ENCODE measurements at places on chromosomes 2 and 18.

GRCh38 chr18:33432857-33433256, 7.7 kb downstream of the CCDC178 start:
- DNase-seq, result no peak

DNA sequence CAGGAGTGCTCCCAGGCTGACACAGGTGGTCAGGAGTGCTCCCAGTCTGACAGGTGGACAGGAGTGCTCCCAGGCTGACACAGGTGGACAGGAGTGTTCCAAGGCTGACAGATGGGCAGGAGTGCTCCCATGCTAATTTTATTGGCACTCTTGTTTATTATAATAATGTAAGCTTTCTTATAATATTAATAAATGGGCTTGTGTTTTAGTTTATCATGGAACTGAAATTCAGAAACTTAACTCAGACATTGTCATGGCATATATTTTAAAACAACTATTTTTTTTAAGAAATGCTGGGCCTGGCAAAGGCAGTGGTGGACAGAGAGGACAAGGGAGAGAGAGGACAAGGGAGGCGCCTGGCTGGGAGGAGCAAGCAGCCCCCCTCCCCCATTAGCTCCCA, 18.7 kb downstream of the ANO7 start:
- no peak for DNase-seq

- DNase-seq, result no peak
Observed at GRCh38 chr2:189533288-189534035, 47.1 kb downstream of the SLC40A1 start.

DNA sequence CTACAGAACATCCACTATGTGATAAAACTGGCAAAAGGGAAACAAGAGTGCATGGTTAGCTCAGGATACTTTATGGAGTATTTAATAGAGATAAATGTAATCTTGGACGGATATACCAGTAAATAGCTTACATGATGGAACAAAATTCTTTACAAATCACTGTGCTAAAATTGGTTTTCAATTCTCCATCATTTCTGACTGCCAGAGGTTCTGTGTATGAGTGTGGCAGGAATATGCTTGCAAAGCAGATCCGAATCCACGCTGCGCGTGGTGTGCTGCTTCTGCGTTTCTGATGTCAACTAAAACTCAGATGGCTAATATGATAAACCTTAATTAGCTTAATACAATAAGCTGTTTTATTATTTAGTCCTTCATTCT, 2.1 kb downstream of the ZNF532 start:
- peak; percentile 8 for DNase-seq

DNA sequence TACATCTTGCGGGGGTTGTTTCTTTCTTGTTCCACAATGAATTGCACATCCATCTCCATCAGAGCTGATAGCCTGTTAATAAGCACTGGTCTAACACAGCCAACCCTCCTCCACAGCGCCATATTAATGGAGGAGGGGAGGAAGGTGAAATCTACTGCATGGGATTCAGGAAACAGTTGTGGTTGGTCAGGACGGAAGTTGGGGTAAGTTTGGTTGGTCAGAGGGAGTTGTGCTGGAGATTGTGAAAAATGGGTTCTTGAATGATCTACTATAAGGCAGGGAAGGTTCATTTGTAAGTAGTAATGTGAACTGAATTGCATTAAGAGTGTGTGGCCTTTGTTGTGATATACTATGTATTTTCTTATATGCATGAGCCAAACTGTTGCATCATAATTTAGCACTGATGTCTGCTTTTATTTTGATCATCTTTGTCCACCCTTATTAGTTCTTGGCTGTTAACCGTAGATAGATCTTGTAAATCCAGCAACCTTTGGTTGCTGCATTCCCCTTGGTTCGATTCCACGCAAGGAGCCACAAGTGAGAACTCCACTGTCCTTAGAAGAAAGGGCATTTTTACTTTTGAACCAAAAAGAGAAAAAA, 150.6 kb upstream of the MAPRE2 start:
- no peak for DNase-seq

DNA sequence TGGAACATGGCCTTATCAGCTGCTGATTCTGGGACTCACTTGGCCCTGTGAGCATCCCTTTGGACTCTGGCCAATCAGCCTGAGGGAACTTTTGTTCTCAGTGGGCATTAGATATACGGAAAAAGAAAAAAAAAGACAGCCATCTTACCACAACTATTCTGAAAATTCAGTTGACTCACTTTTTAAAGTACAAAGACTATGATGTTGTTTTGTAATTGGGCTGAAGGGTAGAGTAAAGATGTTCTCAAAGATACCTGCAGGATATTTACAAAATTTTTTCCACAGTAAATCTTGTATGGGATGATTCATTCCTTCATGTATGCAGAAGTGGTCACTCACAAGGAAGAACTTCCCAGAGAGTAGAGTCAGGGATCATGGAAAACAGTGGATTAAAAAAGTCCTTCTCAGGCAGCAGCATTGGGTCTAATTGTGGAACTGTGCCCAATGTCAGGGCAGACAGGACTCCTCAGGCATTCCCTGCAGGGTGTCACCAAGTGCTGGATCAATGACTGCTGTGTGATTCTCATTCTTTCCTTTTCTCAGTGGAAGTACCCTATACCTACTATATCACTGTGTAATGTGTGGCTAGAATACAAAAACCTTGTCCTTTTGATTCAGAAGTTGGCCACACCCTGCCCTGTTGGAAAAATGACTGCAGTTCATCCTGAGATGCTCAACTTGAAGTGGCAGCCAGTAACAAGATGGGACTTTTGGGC, 35.4 kb downstream of the SULT1C4 start:
- no peak for DNase-seq

DNA sequence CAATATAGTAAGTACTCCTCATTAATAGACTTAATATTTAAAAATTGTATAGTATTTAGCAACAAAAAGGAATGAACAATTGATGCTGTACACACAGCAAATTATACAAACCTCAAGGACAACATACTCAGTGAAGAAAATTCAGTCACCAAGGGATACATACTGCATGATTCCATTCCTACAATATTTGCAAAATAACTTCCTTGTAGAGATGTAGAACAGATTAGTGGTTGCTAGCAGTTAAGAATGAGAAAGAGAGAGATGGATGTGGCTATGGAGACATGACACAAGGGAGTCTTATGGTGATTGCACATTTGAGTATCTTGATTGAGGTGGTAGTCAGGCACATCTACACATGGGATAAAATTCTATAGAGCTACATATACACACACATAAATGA, 26.0 kb downstream of the COL3A1 start:
- DNase-seq, result no peak

GRCh38 chr18:11995445-11996189, 14.3 kb downstream of the IMPA2 start:
- DNase-seq, result peak; percentile 80

GRCh38 chr18:78293540-78293939, 686.1 kb upstream of the SALL3 start:
- DNase-seq, result no peak

GRCh38 chr18:22434973-22435608, 17.4 kb upstream of the CTAGE1 start:
- peak; percentile 16 for DNase-seq

DNA sequence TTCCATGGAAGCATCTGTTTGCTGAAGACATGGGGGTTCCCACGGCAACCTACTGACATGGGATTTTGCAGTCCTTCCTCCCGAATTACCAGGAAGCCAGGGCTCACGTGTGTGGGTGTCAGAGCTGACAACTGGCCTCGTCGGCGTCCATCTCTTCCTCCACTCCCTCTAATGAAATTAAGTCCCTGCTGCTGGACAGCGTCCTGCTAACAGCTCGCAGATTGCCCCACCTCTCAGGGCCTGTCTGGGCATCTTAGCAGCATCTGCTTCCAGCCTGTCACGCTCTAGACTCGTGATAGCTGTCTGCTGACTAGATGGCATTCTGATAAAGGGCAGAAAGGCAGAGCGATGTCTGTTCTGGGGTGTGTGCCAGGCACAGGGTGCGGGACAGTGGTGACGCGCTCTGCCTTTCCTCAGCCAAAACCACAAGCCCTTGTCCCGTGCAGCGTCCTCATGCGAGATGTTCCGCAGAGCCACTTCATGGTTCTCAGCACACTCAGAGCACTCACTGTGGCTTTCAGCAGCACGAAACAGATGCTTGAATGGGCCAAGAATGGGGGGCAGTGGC, 161.1 kb downstream of the ARL4C start:
- peak; percentile 27 for DNase-seq

Data from NCI-H82 (cell line).